ENCODE measurements at places on chromosomes 2 and 18.

DNA sequence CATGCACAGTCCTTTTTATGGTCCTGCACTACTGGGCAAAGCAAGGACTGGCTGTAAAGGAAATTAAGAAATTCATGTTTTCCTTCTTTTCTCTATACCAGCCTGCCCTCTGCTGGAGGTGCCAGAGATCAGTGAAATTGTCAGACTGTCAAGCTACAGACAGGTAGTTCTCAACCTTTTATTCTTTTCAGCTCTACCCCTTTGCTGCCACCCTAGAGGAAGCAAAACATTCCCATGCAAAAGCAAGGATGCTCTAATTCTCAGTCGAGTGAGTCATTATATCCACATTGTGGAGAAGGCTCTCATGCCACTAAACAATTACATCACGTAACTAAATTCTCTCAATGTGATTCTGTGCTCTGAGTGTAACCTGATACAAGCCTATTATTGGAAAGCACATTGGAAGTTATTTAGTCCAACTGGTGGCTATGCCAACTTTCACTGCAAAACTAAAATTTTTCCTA, 25.0 kb upstream of the RAPGEF4 start:
- peak; percentile 74 for DNase-seq

DNA sequence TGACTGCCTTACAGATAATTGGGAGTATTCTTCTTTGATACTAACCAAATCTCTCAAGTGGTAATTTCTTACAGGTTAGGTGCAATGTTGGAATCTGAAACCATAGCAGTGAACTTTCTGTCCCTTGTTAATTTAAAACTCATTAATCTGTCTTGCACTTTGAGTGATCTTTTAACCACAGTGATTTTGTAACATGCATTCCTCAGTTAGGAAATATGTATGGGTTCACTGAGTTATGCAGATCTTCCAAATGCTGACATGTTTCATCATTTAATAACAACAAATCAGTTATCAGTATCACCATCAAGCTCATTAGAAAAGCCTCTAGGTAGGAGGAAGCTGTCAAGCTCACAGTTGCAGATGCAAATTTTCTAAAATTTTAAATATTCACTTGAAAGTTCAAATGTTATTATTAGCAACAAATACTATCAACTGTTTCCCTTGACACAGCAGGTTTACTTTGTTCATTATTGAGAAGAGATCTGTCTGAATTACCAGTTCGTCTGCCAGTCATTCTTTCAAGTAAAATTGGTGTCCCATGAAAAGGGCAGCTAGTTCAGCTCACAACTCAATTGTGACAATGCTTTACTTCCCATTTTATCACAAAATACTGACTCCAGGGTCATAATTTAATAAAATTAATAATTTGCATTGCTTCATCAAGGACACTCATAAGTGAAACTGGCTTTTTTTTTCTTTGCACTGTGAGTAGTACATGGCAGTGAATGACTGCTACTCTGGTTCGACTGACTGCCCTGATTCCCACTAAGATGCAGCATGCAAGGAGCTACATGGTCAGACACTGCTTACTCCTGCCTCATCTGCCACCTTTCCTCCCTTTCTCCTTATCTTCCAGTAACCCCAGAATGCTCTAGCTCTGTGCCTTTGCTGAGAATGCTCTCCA, 31.6 kb downstream of the SUCLG1 start:
- no peak for DNase-seq

DNA sequence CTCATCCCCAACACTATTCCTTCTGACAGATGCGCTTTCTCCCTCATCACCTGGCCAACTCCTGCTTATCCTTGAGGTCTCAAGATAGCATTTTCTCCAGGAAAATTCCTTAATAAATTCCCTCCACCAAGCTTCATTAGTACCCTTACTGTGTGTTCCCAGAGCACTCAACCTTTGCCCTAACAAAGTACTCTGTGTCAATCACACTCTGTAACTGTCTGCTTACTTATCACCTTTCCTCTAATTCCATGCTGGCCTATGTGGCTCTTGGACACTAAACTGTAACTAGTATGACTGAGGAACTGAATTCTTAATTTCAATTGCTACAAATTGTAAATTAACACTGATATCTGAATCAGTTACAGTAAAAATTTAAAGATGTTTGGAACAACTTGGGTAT, 17.9 kb upstream of the NEUROD1 start:
- DNase-seq: no peak

DNA sequence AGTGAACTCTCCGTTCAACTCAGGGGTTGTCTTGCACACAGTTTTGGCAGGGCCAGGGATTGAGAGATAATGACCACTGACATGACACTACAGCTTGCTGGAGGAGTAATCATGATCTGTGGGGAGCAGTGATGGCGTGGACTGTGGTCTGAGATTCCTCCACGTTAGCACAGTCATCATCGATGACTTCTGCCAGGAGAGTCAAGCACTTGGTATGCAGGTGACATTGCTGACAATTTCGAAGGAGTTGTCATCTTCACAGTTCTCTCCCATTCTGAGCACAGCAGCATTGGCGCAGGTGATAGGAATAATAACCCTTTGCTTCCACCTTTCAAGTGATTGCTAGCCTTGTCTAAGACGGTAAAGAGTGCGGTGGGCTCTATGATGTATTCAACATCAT, 79.8 kb downstream of the SGPP2 start:
- DNase-seq: no peak

DNA sequence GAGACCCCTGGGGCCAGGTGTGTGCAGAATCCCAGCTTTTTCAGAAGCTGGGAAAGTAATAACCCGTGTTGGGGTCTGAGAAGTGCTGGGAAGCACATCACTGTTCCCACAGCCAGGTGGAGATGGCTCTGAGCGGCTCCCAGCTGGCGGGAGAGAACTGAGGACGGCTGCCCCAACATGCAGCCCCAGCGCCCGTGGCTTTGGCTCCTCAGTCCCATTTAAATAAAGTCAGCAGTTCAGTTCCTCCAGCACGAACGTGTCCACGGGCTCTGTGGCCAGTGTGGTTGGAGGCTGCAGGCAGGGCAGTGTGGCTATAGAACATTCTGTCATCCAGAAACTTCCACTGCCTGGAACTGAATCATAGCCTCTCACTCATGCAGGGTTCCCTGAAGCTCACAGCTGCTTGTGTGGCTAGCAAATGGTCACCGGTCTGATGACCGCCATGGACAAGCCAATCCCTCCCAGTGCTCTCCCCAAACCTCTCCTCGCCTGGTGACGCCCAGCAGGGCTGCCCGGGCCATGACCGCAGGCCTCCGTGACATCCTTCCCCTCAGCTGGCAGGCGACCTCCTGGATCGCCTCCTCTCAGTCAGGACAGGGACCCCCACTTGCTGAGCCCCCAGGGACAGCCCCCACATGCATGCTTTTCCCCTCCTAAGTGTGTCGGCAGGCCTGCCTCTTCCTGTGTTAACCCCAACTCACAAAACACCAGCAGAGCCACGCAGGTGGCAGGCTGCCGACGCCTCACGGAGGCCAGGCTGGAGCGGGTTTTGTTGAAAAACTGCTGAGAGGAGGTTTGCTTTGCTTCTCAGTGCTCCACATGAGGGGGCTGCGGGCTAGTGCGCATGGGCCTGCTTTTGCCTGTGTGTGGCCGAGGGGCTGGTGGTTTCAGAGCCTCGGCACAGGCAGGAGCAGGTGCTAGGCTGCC, 1.3 kb downstream of the RTP5 start:
- DNase-seq: no peak

DNA sequence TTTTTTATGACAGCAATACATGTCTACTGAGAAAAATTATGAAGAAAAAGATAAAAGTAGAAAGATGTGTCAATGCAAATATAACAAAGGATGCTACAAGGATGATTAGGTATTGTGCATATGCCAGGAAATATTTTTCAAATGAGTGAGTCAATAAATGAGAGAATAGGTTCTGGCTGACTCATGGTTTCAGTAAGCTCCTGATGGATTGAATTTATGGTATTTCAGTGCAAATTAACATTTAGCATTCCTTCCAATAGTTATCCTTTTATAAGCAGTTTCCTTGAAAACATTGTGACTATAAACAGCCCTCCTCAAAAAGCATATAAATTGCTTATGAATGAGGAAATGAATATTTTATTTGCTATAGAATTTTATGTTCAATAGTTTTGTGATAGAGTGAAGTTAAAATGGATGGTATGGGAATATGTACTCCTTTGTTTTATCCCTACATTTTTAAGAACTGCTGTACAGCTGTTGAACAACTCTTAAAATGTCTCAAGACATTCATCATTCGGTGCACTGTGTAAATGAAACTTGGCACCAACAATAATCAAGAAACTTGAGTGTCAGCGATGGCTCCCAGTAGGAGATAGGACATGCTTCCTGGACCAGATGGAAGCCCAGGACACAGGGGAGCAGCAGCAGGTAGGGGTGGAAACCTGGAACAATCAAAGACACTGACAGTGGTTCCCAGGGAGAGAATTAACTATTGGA, 144.7 kb downstream of the PMAIP1 start:
- no peak for DNase-seq

- no peak for DNase-seq
Measured at GRCh38 chr2:183264890-183265535, 140.8 kb downstream of the NUP35 start.

- DNase-seq: no peak
Measured at GRCh38 chr2:70967189-70967588, 11.2 kb upstream of the ANKRD53 start.

DNA sequence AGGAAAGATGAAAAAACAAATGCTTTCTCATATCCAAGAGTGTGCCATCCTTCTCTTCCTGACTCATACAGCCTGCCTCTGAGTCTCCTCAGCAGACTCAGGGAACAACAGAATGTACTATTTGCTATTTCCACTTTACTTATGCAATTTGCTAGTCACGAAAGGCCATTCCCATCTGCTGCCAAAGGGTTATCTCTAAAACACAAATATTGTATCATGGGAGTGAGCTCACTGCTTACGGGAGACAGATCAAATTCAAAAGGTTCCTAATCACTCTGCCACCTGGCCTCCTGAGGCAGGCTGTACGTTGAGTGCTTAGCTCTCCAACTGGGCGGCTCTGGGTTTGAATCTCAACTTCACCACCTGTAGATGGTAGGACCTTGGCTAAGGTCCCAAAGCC, 92.0 kb downstream of the GAREM1 start:
- DNase-seq: peak; percentile 96

GRCh38 chr18:46756025-46756558, 761 bp downstream of the ST8SIA5 start:
- DNase-seq: no peak

Measured in NCI-H2029 treated with DMSO at 0.1 percent for 48 hours (cell line).